Dermis microvascular lymphatic vessel endothelial cell (primary cell): ENCODE measurements at places on chromosomes 5 and 9.

- no peak for DNase-seq
Measured at GRCh38 chr9:117737721-117738226, 33.6 kb downstream of the TLR4 start.

- peak; percentile 6 for DNase-seq
Measured at GRCh38 chr5:171093598-171093997, 215.4 kb upstream of the TLX3 start.

- DNase-seq, result no peak
Measured at GRCh38 chr9:14479163-14479560, 165.2 kb upstream of the NFIB start.

DNA sequence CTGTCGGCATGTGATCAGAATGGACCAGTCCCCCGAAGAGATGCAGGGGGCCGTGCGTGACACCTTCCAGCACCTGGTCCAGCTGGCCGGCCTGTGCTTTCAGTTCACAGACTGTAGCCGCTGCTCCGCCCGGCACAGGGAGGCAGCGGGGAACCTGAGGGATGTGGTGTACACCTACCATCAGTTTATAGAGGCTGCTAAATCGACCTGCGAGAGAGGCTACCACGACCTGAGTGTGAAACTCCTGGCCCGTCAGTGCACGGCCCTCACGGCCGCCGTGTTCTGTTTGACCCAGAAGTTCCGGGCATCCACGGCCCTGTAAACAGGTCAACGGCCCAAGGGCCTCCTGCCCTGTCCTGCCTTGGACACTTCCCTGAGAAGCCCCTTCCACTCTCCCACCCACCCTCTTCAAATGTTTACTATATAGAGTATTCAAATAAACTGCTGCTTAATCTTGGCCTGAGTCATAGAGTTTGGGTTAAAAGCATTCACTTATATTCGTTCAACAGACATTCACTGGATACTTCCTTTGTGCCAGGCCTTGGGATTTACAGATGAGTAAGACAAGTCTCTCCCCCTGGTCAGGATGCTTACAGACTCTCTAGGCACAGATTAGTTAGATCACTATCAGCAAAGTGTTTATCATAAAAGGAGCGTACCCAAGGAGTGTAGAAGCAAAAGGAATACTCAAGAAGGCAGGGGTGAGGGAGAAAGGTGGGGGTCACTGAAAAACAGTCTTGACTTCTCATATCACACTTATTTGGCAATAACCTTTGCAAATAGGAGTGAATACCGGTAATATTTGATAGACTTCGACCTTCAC is 6.9 kb upstream of the TRMT10B start:
- no peak for DNase-seq

DNA sequence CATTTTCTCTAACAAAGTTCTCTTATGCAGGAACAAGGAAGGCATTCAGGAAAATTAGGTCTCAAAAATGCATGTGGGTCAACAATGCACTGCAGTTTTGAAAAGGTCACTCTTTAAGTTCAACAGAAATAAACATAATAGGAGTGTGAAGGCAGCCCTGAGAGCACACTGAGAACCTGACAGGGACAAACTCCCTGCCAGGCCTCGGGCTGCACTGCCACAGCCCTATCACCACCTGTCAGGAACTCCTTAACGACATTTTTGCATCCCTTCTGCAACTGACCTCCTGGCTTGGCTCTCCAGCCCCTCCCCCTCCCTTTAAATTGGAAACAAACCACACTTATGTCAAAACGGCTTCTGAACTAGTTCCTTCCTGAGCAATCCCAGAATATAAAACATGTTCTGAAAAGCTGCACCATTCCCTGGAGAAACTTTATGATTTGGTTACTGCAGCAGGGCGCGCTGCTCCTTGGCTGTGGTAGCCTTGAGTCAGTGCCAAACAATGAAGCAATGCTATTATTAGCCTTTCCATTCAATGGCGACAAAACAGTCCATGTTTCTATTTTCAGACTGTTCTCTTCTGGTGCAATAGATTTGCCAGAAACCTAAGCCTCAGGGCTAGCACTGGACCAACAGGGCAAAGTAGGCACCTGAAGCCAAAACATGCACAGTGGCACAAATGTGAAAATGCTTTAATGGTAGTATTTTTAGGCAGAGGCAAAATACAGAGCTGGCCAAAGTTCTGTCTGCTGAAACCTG is 160.1 kb upstream of the ZNF608 start:
- peak; percentile 83 for DNase-seq

DNA sequence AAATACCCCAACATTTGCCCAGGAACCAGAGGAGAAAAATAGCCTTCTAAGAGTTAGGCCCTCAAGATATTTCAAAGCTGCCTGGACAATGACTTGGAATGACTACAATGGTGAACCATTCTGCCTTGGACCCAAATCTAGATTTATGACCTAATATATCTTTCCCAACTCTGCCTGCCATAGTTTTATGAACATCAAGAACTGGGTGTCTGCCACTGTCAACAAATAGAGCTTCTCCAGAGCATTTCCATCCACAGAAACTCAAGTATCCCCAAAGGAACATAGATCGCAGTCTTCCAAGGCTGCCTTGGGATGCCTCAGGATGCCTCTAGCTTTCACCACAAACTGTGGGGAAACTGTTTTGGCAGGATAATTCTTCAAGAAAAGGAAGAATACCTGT is 48.2 kb upstream of the NFIB start:
- no peak for DNase-seq

- DNase-seq, result no peak
Measured at GRCh38 chr5:33479311-33479710, 38.5 kb downstream of the TARS1 start.

GRCh38 chr9:105245029-105245890 is 809 bp downstream of the SLC44A1 start:
- peak; percentile 47 for DNase-seq

DNA sequence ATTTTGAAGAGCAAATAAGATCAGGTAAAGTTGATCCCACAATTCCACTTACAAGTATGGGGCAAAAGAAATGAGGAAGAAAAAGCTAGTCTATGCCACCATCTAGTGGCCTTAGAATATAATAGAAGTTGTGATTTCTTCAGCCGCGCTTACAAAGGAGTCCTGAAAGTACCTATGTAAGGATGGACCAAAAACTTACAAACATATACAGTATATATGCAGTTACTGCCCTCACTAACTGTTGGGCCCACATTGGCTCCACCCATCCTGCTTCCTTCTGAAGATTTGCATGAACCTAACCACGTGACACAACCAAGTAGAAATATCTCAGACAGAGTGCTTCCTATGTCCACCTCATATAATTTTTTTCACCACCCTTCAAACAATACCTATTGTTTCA is 11.7 kb upstream of the OR13D1 start:
- DNase-seq, result peak; percentile 22

- peak; percentile 55 for DNase-seq
Measured at GRCh38 chr9:123401879-123402513, 46.0 kb downstream of the CRB2 start.

DNA sequence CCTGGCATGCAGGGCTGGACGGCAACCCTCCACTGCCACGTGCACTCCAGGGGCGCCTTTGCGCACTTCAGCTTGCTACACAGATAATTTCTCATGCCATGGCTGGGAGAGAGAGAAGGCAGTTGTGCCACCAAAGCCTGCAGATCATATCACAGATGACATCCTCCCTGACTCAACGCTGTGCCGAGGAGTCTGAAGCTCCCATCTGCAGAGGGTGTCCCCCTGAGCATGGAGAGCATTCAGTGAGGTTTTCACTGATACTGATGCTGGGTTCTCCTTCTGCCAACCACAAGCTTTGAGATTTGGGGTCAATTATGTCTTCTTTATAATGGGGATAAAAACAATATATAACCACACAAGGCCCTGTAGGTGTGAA is 607.4 kb upstream of the ADAMTS16 start:
- DNase-seq, result no peak

- no peak for DNase-seq
Measured at GRCh38 chr5:54581831-54582548, 64.4 kb downstream of the SNX18 start.

DNA sequence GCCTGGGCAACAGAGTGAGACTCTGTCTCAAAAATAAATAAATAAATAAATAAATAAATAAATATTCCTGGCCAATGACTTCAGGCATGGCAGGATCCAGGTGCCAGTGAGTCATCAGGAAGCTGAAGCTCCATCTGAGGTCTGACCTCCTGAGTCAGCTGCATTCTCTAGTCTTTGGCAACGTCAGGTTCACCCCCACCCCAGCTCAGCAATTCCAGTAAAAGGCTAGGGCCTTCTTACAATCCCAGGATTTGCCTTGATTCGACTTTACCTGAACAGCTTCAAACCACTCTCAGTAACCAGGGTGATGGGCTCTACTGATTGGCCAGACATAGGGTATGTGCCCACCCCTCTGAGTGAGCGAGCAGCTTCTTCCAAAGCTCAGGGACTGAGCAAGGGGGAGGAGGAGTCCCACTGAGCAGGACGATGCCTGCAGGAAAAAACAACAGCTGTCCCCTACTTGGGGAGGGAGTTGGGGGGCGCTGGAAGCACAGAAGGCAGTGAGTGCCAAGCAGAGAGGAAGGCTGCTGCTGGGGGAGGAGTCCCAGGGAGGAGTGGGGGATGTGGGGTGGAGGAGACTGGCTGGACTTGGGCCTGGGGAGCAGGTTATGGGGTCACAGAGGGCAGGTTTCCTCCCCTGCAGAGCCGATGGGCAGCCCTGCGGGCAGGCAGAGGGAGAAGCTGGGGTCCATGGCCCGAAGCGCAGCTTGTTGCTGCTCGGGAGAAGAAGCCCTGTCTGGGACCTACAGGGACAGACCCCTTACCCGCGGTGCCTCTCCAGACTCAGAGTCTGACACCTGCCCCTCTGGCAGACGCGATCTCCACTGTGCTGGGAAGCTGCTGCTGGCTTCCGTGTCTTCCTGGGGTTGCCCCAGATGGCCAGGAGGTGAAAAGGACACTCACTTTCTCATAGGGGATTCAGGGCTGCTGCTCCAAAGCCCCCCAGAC is 25.9 kb upstream of the UNC5A start:
- DNase-seq, result peak; percentile 94

GRCh38 chr5:111518777-111519176 is 6.4 kb upstream of the STARD4 start:
- DNase-seq, result no peak

GRCh38 chr5:142542906-142543305 is 143.0 kb downstream of the FGF1 start:
- peak; percentile 22 for DNase-seq

GRCh38 chr5:72328172-72328571 is 8.0 kb downstream of the PTCD2 start:
- DNase-seq, result no peak
